Right cardiac atrium (tissue), 5 donors: ENCODE measurements at places on chromosomes 11 and 22.

DNA sequence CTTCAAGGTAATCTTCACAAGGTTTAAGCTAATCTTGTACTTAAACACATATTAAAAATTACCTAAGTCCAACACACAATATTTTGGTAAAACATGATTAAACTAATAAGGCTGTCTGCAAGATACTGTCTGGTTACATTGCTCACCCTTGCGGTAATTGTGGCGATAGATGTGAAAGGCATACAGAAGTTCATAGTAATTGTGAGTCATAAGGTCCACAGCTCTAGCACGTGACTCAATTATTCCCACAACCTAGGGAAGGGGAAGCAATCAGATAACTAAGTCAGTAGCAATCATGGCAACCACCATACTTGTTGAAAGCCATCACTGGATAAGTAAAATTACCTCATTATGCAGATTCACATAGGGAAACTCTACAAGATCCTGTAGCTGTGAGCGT lies 30.5 kb upstream of the FNBP4 start:
- DNase-seq = no peak

GRCh38 chr11:9169595-9170295 lies 78.3 kb upstream of the SCUBE2 start:
- no peak for DNase-seq

GRCh38 chr11:70399681-70400112 lies 1.4 kb downstream of the CTTN start:
- peak; percentile 91 for DNase-seq

GRCh38 chr11:58641803-58642581 lies 19.5 kb downstream of the CNTF start:
- no peak for DNase-seq

DNA sequence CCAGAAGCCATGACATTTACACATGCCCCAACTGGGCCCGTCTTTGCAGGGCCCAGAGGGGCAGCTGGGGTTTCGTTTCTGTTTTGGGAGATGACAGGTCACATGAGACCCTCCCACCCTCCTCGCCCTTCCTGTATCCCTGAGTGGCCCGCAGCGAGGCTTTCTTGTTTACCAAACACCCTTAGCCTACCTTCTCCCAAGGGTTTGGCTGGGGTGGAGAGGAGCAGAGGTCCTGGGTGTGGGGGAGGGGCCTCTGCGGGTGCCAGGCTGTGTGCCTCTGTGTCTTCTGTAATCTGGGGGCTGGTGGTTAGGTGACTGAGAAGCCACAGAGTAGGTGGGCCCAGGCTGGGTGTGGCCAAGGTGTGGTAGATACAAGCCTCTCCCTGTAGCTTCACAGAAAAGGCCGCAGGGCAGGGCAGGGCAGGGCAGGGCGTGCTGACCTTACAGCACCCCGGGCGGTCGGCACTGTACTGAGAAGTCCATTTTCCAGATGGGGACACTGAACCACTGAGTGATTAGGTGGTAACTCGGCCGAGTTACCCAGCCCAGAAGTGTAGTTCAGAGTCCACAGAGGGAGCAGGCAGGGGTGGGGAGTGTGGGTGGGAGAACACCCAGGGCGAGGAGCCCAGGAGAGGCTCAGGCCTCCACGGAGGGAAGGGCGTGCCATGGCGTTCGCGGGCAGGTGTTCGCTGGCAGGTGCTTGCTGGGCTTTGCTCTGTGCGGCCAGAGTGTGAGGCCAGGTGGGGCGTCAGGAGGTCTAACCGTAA lies 8.7 kb downstream of the PRR5 start:
- peak; percentile 54 for DNase-seq

DNA sequence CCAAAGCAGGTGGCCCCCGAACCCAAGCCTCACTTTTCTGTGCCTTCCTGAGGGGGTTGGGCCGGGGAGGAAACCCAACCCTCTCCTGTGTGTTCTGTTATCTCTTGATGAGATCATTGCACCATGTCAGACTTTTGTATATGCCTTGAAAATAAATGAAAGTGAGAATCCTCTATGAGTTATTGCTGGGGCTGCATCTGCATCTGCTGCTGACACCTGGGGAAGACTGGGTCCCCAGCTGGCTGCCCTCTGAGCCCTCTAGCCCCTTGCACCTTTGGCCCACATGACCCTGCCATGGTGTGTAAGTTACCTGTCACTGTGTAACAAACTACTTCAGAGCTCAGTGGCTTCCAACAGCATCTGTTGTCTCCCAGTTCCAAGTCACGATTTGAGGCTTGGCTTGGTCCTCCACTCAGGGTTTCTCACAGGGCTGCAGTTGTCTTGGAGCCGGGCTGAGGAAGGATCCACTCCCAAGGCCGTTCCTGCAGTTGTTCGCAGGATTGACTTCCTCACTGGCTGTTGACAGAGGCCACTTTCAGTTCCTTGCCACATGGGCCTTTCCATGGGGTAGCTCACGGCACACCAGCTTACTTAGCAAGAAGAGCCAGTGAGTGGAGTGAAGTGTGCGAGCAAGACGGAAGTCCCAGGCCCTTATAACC lies 13.5 kb upstream of the UVRAG start:
- DNase-seq = no peak

DNA sequence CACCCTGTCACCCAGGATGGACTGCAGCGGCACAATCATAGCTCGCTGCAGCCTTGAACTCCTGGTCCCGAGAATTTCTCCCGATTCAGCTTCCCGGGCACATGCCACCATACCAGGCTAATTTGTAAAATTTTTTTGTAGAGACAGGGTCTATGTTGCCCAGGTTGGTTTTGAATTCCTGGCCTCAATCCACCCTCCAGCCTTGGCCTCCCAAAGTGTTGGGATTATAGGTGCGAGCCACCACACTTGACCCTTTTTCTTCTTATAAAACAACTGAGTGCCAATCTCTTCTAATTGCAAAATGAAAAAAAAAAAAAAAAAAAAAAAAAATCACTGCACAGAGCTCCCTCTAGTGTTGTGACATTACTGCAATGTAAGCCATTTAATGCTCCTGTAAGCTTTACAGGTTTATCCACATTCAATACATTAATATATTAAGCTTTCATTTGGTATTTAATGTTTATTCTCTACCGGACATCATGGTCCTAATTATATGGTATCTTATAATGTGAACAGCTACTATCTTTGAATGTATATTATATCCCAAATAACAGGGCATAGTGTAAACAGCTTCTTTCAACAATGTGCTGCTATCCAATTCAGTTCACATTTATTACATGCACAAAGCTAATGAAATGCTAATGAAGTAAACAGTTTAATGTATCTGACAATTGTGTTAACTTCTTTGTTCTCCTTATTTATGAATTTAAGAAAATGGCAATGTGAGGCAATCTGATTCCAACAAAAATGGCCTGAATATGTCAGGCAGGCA lies 44.6 kb downstream of the COPB1 start:
- DNase-seq = no peak

GRCh38 chr22:44309137-44309536 lies 3.6 kb downstream of the SHISAL1 start:
- peak; percentile 54 for DNase-seq

DNA sequence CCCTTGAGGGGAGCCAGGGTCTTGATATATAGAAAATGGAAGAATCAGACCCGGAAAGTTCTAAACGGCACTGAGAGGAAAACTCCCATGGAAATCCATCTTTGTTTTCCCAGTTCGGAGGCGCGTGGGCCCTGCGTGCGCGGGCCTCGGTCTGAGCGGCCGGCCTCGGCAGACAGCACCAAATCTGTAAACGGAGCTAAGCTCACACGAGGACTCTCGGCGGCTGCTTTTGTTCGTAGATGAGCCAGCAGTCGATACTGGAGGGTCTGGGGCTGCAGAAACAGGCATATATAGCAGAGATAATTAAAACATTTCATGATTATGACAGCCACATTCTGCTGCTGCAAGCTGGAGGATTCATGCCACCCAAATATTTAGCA lies 68.5 kb upstream of the PPARA start:
- DNase-seq = no peak

DNA sequence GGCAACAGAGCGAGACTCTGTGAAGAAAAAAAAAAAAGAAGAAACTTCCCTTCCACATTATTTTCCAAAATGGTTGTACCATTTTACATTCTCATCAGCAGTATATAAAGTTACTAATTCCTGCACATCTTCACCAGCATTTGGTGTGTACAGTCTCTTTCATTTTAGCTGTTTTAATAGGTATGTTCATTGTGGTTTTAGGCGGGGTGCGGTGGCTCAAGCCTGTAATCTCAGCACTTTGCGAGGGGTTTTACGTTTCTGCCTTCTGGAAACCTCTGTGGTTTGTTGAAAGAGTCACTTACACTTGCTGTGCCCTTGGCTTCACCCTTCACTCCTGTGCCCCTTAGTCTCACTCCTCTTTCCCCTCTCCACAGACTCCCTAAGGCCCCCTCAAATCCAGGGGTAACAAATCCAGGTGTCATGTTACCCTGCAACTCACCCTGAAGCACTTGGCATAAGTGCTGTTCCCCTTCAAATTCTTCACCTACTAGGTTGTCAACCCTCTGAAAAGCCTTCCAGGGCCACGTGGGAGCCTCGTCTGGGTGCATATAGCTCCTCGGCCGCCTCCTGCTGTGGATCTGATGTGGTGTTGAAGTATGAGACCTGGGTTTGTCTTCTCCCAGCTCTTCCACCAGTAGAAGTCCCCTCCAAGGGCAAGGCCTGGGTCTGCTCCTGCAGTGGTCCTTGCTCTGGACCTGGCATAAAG lies 20.8 kb downstream of the TOB2 start:
- DNase-seq = no peak

GRCh38 chr11:74024261-74025029 lies 15.6 kb upstream of the UCP3 start:
- peak; percentile 78 for DNase-seq

DNA sequence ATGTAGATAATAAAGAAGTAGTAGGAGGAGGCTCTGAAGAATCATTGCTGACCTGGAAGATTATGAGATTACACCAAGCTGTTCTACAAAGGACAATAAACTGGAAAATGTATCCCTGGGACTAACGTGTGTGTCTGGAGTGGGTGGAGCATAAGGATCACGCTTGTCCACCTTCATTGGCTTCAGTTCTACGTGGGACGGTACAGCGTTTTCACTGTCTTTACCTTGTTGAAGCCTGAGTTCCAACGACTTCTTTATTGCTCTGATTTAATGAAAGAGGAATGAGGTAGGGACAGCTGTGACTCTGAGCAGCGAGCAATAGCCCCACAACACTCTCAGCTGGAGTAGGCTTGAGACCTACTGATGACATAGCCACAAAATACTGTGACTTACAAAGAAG lies 87.0 kb downstream of the ARHGAP42 start:
- DNase-seq = no peak

- DNase-seq = peak; percentile 61
Measured at GRCh38 chr11:65112546-65113360, 1.1 kb downstream of the TM7SF2 start.

- DNase-seq = no peak
Measured at GRCh38 chr11:132717824-132718223, 814.5 kb downstream of the OPCML start.

DNA sequence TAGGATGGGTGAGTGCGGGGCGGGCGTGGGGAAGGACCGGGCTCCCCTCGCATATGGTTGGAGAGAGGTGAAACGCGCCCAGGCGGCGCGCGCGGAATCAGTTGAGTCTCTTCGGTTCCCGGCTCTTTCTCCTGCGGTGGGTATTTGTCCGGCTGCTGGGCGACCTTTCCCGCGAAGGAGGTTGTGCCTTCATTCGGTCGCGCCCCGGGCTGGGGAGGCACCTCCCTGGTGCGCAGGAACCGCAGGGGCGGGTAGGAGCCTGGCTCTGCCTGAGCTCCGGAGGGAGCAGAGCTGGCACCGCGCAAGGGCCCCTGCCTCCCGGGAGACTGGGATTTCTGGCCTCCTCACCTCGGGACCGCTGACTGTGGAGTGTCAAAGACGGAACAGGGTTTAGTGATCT lies 27.5 kb downstream of the SAA4 start:
- no peak for DNase-seq

DNA sequence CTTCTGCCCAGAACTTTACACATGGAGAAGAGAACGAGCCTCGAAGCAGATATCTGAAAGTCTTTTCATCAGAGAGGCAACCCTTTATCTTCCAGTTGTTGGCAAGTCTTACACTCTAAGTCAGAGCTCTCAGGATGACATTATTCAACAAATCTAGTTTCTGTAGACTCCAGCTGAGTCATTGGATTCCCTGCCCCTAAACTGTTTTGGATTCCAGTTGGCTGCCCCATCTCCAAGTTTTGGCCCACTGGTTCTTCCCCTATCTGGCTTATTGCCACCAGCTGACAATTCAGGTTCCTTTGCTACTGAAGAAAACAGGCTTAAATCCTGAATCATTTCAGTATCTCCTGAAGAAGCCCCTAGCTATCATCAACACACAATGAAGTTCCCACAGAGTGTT lies 14.2 kb downstream of the SAAL1 start:
- DNase-seq = no peak

DNA sequence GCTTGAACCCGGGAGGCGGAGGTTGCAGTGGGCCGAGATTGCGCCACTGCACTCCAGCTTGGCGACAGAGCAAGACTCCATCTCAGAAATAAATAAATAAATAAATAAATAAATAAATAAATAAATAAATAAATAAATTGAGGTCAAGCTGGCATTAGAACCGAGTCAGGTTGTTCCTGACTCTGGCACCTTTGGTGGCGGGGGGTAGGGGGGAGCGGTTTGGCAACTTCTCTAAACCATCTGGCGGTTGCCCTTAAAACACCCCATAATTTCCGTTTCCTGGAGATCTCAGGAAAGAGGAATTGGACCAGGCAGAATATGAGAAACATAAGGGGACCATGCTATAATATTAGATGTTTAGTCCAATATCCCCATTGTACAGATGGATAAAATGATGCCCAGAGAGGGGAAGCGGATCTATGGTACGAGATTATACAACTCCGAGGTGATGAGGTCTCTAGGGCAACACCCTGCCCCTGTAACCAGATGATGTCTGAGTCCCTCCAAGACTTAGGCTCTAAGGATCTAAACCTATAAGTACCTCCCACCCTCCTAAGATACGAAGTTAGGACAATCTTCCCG lies 785 bp downstream of the CLPB start:
- no peak for DNase-seq
